Suppressor macrophage (primary cell): ENCODE measurements at places on chromosomes 7 and 10.
A peak's percentile ranks its signal among the peaks of the same experiment; 100 is the strongest.

DNA sequence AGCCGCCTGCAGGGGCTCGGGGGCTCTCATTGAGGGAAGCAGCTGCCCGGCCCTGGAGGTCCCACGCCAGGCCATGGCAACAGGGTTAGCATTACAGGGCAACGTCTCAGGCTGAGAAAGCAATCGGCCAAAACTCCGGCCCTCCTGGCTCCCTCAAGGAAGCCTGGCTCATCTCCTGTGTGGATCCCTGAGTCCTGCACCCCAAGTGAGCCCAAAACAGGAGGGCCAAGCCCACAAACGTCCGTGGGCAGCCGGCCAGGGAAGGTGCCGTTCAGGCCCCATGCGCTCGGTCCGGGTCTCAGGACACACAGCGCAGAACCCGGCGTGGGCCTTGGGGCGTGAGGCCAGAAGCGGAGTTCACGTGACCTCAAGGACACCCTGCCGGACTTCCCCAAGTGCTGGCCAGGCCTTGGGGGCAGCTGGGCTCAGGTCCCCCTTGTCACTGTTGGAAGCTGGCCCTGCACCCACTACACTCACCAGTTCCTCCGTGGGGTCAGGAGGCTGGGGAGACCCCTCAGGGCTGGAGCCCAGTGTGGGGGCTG lies 8.0 kb upstream of the PWWP2B start:
- DNase-seq: peak; percentile 42

DNA sequence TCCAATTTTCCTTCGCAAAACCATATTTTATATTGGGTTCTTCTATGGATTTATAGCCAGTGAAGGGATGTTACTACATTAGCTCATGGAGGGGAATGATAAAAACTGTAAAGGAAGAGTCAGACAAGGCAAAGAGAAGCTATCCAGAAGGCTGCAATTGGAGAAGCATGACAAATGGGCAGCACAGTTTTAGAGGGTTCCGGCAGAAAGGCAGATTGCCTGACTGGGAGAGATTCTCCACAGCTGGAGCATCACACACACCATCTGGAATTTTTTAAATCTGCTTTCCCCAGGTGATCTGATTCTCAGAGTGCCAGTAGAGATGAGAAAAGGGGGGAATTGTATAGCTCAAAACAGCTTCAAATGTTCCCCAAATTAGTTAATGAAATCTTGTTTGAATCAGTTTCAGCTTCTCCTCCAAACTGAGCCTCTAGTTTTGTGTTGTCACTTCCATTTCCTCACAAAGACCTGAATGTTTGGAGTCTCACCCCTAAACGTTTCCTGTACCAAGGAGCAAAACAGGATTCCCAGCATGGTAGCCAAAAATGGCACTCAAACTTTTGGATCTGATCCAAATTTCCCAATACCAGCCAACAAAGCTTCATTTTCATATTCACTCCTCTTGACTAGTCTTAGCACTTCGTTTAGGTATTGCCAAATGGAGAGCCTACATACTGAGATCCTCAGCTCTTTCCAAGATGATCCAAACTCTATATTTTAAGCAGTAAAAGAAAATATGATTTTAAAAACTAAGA lies 177.5 kb downstream of the HPSE2 start:
- DNase-seq: no peak

DNA sequence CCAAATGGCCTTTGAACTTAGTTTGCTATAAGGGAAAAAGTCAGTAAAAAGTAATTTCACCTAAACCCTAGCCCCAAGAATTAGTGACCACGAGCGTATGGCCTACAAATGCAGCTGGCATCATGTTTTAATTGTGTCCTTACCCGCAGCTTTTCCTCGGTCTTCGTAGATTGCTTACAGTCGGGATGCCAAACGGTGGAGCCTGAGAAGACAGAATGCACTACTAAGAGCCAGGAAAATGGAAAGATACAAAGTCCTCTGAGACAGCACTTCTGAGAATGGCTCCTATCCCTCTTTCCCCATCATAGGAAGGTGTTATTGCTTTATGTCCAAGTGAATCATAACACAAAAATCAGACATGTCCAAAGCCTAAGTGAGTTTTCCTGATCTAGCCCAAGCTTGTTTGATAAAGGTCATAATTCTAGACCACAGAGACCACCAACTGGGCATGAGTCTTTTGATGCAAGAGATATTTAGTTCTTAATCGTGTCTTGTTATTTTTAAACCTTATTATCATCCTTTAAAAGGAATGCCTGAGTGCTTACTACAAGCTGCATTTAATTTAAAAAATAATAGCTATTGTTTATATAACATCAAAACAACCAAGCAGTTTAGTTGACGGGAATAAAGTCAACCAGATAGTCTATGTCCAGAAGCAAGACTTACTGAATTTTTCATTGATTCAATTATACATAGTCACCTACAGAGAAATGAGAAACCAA lies 83.7 kb upstream of the AFAP1L2 start:
- no peak for DNase-seq

GRCh38 chr10:77348751-77349150 lies 288.9 kb downstream of the KCNMA1 start:
- DNase-seq: no peak

- no peak for DNase-seq
Measured at GRCh38 chr7:120123528-120123927, 149.4 kb upstream of the KCND2 start.

DNA sequence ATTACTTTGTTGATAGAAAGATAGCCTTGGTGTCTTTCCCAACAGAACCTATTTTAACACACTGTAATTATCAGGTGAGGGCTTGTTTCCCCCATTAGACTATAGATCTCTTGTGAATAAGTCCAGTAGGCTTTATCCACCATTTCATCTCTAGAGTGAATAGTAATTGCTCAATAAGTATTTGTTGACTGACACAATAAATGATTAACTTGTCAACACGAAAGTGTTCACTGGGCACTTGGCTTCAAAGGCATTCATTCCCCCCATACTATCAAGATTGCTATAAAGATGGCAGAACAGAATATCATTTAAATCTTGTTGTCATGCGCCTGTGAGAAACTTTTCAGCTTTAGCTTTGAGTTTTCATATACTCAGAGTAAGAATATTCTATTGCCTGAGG lies 424.5 kb upstream of the LRRTM3 start:
- DNase-seq: no peak

DNA sequence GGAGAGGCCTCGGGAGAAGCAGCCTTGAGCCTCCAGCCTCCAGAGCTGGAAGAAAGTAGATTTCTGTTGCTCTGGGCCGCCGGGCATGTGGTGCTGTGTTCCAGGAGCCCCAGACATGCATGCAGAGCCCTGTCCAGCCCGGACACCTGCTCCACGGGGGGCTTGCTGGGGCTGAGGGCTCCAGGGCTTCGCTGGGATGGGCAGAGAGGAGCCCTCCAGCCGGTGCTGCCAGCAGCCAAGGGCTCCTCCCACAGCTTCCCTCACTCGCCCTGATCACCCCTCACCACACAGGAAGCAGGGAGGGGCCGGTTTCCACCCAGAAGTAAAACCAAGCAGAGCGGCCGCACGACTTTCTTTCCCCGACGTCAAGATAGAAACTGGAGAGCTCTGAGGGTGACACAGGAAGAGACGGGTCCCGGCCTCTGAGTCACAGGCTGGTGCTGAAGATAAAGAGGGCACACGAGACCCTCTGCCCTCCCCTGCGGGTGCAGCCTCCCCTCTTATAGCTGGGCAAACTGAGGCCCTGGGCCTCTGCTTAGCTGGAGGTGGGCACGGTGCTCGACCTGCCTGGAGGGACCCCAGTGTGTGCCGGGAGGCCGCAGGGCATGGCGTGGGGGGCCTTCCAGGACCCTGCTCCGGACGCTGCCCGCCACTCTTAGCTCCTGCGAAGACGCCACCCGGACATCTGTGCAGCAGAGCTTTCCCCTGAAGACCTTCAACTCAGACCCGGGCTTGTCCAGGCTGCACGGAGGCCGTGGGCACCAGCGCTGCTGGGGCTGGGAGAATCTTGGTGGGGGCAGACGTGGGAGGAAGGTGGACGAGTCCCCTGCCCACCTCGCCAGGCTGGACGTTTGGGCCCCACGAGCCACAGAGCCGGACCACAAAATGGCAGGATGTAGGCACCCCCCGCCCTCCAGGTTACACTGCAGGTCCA lies 31.1 kb downstream of the ADAP1 start:
- peak; percentile 89 for DNase-seq

GRCh38 chr10:110056822-110057221 lies 49.0 kb downstream of the ADD3 start:
- no peak for DNase-seq

DNA sequence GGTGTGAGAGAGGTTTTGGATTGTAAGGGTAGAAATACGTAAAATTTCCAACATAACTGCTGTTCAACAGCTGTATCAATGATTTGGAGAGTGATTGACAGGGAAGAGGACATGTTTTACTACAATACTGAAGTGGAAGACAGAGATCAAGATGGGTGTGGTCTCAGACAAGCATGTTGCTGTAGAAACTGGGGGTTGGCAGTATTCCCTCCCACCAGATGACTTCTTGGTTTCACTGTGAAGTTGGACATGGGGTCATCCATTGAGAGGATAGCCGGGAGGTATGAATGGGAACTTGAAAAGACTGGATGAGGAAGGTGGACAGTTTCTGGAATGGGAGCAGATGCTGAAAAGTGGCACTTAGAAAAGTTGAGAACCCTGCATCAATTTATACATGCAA lies 95.3 kb upstream of the HDAC9 start:
- no peak for DNase-seq

- DNase-seq: peak; percentile 18
Measured at GRCh38 chr7:7761340-7761973, 43.0 kb upstream of the RPA3 start.

- no peak for DNase-seq
Measured at GRCh38 chr10:108132303-108132702, 967.8 kb upstream of the SORCS1 start.

DNA sequence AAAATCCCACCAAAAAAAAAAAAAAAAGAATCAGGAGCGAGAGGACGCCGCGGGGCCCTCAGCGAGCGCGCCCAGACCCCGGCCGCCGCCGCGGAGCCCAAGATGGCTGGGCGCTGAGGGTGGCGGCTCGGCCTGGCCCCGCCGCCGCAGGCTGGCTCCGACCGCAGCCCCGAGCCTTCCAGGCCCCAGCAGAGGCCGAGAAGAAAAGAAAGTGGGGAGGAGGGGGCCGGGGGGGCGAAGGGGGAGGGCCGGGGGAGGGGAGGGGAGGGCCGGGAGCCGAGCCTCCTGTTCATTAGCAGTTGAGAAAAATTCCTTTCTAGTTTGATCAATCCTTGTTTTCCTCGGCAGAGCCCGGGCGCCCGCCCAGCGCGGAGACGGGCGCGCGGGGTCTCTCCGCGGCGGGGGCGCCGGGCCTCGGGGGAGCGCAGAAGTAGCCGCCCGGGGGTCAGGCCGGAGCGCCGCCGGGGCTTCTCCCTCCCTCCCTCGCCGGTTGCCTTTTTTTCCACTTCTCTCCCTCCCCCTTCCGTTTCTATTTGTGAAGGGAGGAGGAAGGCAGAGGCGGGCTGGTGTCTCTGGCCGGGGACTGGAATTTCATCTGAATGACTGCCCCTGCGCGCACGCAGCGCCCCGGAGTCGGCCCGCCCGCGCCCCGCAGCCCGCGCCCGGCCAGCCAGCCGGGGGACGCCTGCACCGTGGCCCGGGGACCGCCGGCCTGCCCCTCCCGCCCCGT lies 778 bp upstream of the TRIM8 start:
- peak; percentile 73 for DNase-seq

- peak; percentile 97 for DNase-seq
Measured at GRCh38 chr10:93496322-93497041, at the start of gene CEP55. TSS of gene CEP55 (plus strand) at chr10:93496612. CDS start at chr10:93500052, 3,440 bp downstream.

GRCh38 chr10:34730726-34731125 lies 84.4 kb downstream of the PARD3 start:
- no peak for DNase-seq

- DNase-seq: no peak
Measured at GRCh38 chr10:120480848-120481247, 23.8 kb downstream of the PLPP4 start.

DNA sequence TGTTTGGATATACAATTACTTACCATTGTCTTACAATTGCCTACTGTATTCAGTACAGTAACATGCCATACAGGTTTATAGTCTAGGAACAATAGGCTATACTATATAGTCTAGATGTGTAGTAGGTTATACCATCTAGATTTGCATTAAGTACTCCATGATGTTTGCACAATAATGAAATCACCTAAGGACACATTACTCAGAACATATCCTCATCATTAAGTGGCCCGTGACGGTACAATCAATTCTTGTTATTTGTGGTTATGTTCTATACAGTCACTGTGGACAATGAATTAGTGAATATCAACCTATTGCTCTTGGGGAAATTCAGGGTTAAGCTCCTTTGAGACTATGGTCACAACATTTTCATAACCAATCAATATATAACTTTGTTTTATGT lies 75.6 kb downstream of the MICU1 start:
- no peak for DNase-seq

DNA sequence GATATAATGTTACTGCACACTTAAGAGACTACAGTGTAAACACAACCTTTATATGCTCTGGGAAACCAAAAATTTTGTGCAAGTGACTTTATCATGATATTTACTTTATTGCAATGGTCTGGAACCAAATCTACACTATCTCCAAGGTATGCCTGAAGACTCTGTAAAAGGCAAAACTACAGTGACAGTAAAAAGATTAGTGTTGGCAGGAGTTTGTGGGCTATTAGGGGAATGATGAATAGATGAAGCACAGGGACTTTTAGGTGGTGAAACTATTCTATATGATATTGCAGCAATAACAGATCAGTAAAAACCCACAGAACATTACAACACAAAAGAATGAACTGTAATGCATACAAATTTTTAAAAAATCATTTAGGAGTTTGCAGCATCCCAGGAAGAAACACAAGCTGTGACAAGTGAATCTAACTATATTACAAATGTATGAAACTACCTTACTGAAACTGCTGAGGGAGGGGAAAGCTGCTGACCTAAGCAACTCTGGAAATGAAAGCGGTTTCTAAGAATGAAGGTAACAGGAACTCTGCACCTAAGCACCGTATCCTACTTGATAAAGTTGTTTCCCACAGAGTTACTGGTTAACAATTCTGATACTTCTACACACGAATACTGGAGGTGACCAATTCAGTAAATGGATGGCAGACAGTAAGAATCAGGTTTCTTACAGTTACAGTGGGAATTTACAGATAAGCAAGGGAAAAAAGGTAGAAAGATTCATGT lies 82.6 kb downstream of the ATE1 start:
- DNase-seq: no peak

- no peak for DNase-seq
Measured at GRCh38 chr7:3630081-3630480, 329.0 kb downstream of the SDK1 start.

DNA sequence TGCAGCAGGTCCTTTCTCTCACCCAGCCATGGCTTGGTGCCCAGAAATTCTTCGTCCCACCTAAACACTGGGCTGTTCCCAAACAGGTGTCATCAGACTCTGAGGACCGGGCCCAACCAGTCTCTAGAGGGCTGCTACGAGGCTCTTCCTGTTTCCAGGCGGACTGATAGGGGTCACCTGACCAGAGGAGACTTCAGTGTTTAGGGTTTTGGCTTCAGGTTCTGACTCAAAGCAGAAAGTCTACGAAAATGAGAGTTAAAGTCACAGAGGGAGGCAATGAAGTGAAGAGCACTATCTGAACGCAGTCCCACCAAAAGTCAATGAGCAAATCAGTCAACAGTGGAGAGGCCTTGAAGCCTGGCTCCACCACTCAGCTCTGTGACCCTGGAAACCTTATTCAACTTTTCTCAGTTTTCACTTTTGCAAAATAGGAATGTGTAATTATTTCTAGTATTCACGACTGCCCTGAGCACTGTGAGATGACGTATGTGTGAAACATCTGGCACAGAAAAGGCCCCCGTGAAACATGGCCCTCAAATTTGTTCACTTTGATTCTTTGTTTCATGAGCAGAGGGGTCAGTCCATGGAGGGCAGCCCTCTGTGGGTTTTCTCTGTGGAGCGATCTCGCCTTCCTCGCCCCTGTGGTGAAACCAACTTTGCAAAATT lies 189.9 kb upstream of the PDE1C start:
- DNase-seq: no peak

GRCh38 chr10:126130271-126130710 lies 233.9 kb downstream of the FANK1 start:
- no peak for DNase-seq
